ENCODE measurements at places on chromosomes 4 and X.

- DNase-seq, result no peak
Observed at GRCh38 chr4:143178923-143179322, 5.8 kb upstream of the USP38 start.

- no peak for DNase-seq
Observed at GRCh38 chr4:173167758-173168395, 734 bp upstream of the GALNT7 start.

GRCh38 chr4:88802585-88803286 lies 105.1 kb upstream of the NAP1L5 start:
- no peak for DNase-seq

GRCh38 chr4:183599284-183599683 lies 59.7 kb downstream of the RWDD4 start:
- DNase-seq, result no peak

DNA sequence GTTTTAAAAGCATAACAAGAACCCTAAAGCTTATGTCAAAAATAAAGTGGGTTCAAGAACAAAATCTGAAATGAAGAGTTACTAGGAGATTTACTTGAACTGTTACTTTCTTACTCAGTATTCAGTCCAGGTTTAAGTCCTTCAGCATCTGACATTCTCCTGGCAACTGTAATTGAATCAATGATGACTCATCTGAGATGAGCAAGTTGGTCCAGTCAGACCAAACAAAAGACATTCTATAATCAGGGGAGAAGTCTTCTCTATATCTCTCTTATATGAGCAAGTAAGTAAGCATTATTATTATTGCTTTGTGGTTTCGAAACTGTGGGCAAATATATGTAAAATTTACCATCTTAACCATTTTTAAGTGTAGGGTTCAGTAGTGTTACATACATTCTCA lies 34.6 kb downstream of the MAP9 start:
- no peak for DNase-seq

- DNase-seq, result no peak
Observed at GRCh38 chr4:127606823-127607222, 25.9 kb upstream of the INTU start.

DNA sequence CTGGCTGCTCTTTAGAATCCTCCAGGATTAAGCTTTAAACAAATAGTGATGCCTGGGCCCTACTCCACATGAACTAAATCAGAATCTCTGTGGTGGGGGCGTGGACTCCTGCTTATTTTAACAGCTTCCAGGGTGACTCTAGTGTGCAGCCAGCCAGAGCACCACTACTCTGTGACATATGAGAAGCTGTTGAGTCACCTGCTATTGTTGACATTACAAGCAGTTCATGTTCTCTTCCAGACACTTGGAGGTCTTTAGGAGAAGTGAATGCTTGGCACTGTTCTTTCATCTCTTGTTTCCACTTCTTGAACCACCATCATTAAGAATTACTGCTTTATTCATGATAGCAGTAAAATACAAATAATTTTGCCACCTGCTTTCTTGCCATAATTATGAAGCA lies 426 bp upstream of the C4orf51 start:
- DNase-seq, result no peak

- DNase-seq, result no peak
Observed at GRCh38 chrX:27086237-27086636, 376.9 kb downstream of the PPP4R3C start.

GRCh38 chr4:11397146-11397545 lies 31.5 kb downstream of the HS3ST1 start:
- no peak for DNase-seq

DNA sequence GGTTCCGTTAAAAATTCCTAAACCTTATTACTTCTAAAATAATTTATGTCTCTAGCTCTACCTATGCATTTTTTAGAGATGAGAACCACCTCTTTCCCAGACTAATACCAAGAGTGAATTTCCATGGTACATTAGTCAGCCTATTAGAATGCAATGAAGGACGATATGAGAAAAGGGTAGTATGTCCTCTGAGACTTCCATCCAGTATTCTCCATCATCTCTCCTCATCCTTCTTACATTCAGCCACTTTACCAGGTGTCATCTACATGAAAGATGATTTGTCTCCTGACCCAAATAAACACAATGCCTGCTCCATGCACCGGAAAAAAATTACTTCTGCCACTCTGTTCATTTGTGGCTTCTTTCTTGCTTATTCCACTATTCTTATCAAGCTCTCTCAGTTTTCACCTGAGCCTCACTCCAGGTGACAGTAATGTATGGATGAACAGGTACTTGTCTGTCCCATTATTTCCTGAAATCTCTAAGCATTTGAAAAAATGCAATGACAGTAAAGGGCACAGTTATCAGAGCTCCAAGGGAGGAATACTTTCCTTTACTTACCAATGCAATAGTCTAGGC lies 97.9 kb downstream of the MAB21L2 start:
- no peak for DNase-seq

- no peak for DNase-seq
Observed at GRCh38 chr4:19416146-19416545, 835.6 kb upstream of the SLIT2 start.

DNA sequence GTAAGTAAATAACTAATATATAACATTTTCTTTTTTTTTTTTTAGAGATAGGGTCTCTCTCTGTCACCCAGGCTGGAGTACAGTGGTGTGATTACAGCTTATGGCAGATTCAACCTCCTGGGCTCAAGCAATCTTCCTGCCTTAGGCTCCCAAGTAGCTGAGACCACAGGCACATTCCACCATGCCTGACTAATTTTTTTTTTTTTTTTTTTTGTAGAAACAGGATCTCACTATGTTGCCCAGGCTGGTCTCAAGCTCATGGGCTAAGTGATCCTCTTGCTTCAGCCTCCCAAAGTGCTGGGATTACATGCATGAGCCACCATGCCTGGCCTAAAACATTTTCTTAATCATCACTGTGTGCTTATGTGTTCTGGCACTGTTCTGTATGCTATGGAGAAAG lies 32.8 kb downstream of the MGARP start:
- no peak for DNase-seq

DNA sequence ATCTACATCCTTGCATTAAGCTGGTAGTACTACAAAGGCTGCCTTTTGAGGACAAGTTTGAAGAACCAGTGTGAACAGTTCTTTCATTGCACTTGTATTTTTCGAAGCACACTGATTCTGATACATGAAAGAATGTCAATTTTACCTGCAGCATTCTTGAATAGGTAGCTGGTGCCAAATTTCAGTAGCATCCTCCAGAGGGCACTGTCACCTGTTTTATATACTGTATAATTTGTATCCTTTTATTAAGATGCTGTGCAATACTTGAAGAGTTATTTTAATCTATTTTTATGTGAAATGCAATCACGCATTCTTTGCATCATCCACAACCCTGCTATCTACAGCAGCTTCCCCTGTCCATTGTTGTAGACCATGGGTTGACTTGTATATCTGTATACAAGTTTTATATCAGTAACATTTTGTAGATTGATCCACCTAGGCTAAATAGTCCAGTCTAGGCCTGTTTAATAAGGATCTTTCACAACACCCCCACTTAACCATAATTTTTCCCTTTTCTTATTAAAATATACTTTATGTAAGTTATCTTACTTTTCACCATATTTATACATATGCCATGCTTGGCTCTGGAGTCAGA lies 325.7 kb downstream of the PCDH7 start:
- DNase-seq, result no peak

GRCh38 chr4:26281881-26282280 lies 38.9 kb upstream of the RBPJ start:
- no peak for DNase-seq

- DNase-seq, result no peak
Observed at GRCh38 chrX:107730991-107731766, 44.4 kb downstream of the TSC22D3 start.

- no peak for DNase-seq
Observed at GRCh38 chr4:179817317-179817716, 2375.1 kb upstream of the AGA start.

DNA sequence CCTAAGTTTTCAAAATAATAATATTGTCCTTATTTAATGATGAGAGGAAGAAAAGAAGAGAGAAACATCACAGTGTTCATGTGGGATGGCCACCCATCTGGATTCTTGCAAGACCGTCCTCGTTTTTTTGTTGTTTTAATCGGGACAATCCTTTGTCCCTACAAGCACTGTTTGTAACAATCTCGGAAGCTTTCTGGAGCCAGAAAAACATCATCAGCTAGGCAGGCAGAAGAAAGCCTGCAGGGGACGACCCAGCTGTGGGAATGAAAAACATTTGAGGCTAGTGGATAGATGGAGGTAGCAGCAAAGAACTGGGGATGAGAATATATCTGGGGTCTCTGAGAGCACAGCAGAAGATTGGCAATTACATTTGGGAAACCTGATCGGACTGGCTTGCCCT lies 105.6 kb downstream of the DKK2 start:
- no peak for DNase-seq

DNA sequence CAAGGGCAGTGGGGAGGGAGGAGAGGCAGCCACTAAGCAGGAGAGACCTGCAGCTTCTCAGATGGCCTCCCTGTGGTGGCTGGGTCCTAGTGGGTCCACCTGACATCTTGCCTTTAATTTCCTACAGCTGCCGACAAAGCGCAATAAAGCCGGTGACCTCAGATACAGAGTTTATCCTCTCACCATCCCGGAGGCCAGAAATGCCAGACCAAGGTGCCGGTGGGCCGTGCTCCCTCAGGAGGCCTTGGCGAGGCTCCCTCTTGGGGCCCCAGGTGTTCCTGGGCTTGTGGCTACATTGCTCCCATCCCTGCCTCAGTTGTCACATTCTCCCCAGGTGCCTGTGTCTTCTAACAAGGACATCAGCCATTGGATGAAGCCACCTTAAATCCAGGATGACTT lies 103.0 kb downstream of the ADRA2C start:
- no peak for DNase-seq

DNA sequence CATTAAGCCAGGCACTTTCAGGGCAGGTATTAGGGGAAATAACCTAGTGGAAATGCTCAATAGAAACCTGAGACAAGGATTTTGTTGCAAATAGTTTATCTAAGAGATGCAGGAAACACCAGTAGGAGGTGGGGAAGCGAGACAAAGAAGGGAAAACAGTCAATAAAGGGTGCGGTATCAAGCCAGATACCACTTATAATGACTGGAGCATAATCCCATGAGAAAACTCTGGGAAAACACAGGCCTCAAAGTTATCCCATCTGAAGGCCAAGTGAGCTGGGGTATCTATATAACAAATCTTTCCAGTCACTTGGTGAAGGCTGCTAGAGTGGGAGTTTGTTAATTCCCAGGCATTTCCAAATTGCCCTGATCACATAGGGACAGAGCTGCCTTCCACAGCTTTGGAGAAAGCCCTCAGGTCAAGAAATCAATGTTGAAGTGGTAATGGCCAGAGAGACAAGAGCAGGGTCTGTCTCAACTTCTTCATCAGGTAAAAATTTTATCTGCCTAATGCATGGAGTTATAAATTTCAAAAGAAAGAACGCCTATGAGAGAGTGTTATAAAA lies 9.8 kb upstream of the HMGB2 start:
- no peak for DNase-seq

- no peak for DNase-seq
Observed at GRCh38 chr4:122293374-122294365, 85.1 kb upstream of the ADAD1 start.

- DNase-seq, result no peak
Observed at GRCh38 chr4:68451246-68452211, 4.3 kb downstream of the TMPRSS11E start.

GRCh38 chr4:105112274-105112673 lies 34.4 kb upstream of the TET2 start:
- no peak for DNase-seq

DNA sequence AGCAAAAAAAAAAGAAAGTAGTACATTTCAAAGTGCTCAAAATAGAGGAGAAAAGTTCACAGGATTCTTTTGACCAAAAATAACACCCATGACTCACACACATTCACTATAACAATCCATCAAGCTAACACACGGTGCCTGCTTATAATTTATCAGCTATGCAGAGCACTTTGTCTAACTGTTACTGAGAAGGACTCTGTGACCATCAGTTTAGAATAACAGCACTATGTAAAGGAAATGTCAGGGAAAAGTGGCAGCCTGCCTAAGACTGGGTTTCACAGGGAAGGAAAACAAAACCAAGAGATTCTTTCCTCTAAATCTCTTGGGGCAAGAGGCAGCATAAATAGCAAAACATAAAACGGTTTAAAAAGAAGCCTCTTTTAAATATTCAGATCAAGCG lies 54.8 kb downstream of the CCDC149 start:
- DNase-seq, result no peak

- DNase-seq, result no peak
Observed at GRCh38 chr4:39754309-39754708, 56.4 kb downstream of the UBE2K start.

DNA sequence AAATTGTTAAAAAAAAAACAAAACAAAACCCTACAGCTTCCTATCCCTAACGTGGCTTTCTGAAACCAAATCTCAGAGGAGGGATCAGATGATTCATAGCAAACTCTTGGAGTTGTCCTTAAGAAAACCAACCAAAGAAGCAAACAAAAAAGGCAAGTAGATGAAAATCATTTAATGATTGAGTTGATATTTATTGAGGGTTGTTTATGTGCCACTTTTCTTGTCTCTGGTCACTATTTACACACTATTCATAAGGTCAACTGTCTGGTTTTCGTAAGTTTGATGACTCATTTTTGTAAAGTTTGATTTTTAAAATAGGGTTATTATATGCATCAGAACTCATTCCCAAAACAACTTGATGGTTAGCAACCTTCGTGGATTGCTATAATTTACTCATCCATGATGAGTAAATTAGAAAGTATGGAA lies 133.4 kb downstream of the UNC5C start:
- DNase-seq, result no peak

DNA sequence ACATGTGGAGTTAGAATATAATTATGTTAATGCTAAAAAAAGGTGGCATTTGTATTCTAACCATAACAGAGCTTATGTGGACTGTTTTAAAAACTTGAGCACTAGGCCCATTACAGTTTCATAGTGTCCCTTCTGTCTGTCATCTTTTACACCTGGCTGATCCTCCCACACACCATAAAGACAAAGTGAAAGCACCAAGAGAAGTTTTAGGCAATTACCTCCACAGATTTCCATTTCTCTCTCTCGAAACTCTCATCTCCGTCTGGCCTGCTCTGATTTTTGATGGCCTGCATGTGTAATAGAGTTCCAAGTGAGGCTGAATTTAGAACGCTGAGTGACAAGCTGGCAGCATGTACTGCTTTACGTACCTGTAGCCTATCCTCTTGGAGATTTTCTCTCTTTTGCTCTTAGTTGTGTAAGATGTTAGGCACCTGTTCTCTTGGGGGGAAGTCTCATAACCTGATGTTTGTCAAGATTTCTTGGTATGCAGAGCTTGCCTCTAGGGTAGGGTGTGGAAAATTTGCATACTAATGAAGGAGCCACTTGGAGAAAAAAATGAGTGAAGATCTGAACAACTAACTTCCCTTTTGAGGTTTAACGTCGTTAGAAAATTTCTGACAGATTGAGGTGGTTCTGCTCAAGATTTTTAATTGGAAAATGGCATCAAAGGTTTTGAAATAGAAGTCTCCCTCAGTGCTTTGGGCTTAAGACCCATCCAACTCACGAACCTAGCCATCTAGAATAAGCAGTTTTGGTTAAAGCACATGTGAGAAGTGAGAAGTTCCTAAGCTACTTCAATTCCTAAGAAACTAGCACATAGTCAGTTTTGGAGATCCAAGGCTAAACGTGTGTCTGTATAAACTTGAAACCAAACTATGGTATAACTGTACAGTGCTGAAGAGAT lies 57.6 kb upstream of the RAP1GDS1 start:
- no peak for DNase-seq

- DNase-seq, result no peak
Observed at GRCh38 chrX:17876135-17876534, 15.0 kb upstream of the RAI2 start.

All from effector memory CD4-positive, alpha-beta T cell (primary cell).